ENCODE measurements at places on chromosomes 3 and 15.

DNA sequence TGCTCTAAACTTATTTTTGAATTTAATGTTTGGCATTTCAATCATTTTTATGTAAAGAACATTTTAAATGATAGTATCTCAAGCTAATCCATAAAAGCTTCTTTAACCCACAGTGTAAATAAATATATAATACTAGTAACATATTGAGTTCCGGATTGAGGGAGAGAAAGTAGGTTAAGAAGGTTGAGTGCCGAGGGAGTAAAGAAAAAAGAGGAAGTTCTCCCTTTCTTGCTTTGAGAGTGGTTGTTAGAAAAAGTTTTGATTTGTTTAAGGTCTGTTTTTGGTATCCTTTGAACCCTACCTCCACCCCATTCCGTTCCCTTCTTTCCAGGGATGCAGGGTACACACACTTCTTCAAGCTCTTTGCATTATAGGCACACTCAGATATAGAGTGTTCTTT lies 130.8 kb downstream of the VPS8 start:
- no peak for DNase-seq

DNA sequence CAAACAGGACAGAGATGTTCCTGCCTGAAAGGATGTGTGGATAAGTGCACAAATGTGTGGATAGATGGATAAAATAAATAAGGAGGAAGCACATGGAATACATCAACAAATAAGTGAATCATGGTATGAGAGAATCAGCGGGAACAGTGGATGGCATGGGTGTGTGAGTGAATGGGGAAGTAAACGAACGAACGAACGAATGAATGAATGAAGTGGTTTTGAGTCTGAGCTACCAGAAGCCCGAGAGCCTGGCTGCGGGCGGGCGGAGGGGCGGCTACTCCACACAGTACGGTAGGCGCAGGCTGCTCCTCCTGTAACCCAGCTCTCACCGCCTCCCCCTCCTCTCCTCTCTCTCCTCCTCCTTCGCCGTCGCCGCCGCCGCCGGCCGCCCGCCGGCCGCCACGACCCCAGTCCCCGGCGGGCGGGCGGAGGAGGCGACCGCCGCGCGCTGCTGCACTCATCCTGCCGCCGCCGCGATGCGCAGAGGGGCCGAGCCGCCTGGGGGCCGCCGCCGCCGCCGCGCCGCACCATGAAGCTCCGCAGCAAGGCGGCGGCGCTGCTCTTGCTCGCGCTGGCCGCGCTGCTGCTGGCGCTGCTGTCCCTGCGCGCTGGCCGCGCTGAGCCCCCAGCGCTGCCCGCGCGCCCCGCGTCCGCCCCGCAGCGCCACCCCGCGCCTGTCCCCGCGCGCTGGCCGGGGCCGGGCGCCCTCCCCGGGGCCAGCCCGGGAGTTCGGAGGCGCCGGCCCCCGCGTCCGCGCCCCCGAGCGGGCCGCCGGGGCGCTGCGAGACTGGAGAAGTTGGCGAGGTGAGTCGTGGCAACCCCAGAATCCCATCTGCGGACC lies at the start of gene GXYLT2:
TSS of gene GXYLT2 (plus strand) at position 342 of the 841 bp plus-strand sequence. CDS start at position 530, 188 bp downstream.
- no peak for DNase-seq

- no peak for DNase-seq
These were observed 122.6 kb downstream of the OSBPL10 start for GRCh38 chr3:31858439-31858838.

- DNase-seq: no peak
These were observed 356.6 kb downstream of the GABRG3 start for GRCh38 chr15:27327467-27328025.

- no peak for DNase-seq
These were observed 20.6 kb upstream of the GOLIM4 start for GRCh38 chr3:168116279-168116678.

All from CD4-positive, alpha-beta T cell treated with Interferon alpha-2 for 1 hour (primary cell).